Camera-type eye (tissue), 1 donor: ENCODE measurements at places on chromosomes 16 and 17. TPM values are rescaled to one million over a fixed set of nuclear protein-coding genes. Genes with fewer than 3 reads are reported as not detected.

LGALS9C gene
- total RNA-seq = not detected

TBX2 gene
- 86.6 TPM for total RNA-seq

MYH3 gene
- total RNA-seq = 774 TPM

SPHK1 gene
- 5.3 TPM for total RNA-seq

DBNDD1 gene
- 18.1 TPM for total RNA-seq

GOT2 gene
- 63.7 TPM for total RNA-seq

HAS3 gene
- total RNA-seq = 4.1 TPM

CTRB2 gene
- total RNA-seq = not detected

MYO1D gene
- 20.9 TPM for total RNA-seq

SULT1A4 gene
- total RNA-seq = 6.9 TPM
